ENCODE measurements at places on chromosomes 1 and 21. TPM values are rescaled to one million over a fixed set of nuclear protein-coding genes. Genes with fewer than 3 reads are reported as not detected.
A peak's percentile ranks its signal among the peaks of the same experiment; 100 is the strongest.

GPR61 gene
- 0.93 TPM for total RNA-seq

DNA sequence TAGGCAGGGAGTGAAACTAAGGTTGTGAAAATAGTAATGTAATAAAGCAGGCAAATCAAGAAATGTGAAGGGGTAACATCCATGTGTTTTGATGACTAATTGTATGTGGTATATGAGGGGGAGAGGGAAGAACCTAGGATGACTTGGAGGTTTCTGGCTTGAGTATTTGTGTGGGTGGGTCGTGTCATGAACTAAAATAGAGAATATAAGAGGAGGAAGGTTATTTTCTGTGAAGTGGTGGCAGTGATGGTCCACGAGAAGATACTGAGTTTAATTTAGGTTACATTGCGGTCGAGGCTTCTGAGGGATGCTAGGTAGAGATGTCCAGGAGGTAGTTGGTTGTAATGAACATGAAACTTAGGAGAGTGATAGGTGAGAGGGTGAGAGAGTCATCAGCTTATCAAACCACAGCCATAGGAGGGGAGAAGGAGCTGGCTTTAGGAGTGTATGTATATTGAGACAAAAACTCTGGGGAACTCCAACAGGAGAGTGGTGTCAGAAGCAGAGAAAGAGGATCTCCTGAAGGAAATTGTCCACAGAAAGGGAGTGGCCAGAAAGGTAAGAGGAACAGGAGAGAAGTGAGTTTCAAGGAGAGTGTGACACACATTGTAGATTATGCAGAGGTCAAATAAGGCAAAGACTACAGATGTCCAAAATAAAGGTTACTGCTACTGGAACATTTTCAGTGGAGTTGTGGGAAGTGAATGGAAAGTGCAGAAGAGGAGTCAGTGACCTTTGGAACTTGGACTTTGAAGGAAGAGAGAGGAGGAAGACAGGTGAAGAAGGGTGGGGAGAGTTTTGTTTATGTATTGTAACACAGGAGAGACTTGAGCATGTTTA is 89.0 kb upstream of the MACF1 start:
- H3K27me3 ChIP-seq, result no peaks in the 10 kb centered on the region
- no peaks in the 10 kb centered on the region for H3K36me3 ChIP-seq
- no peak overlapping the region for H3K27ac ChIP-seq
- peaks cover 4% of the 10 kb centered on the region for H3K4me1 ChIP-seq
- no peak overlapping the region for H3K4me3 ChIP-seq

ALPL gene
- 117 TPM for total RNA-seq

GSTM1 gene
- total RNA-seq, result 54.1 TPM

GRCh38 chr1:227782226-227782625 is 33.2 kb upstream of the PRSS38 start:
- no peaks in the 10 kb centered on the region for H3K4me1 ChIP-seq
- no peak overlapping the region for H3K27ac ChIP-seq
- DNase-seq, result peak; percentile 29

DNA sequence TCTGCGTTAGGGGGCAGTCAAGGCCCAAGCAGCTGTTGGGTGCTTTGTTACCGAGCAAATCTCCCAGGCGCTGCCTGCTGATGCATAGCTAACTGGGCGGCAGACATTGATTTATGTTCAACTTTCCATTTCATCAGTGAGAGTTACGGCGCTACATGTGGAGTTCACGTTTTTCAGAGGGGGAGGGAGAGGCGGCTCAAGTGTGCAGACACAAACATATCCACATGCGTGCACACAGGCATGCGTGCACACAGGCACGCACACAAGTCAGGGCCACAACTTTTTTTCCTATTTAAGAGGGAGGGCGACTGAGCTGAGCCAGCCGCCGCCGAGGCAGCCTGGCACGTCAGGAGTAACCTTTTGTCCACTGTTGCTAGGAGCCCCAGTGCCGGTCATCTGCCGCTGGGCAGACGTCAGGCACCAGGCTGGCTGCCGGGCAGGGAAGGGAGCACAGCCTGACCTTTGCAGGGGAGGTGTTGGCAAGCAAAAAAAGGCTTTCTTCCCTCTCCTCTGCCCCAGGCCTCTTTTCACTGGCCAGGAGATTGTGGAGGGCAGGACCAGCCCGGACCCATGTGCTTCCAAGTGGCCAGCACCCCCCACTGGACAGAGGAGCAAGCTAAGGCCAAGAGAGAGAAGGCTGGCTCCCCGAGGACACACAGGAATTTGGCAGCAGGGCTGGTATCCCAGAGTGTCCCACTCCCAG is 73.3 kb downstream of the MRPL37 start:
- H3K4me1 ChIP-seq, result peaks cover 35% of the 10 kb centered on the region
- no peak overlapping the region for H3K4me3 ChIP-seq
- H3K27ac ChIP-seq, result peak overlapping the region; percentile 98
- peaks cover 71% of the 10 kb centered on the region for H3K36me3 ChIP-seq

- peaks cover 76% of the 10 kb centered on the region for H3K27me3 ChIP-seq
- no peaks in the 10 kb centered on the region for H3K4me1 ChIP-seq
- peak; percentile 86 for DNase-seq
- H3K27ac ChIP-seq, result no peak overlapping the region
- peak overlapping the region; percentile 78 for H3K4me3 ChIP-seq
Measured at GRCh38 chr1:184036517-184036949, 995 bp downstream of the COLGALT2 start.

SLC19A2 gene
- total RNA-seq, result 15.0 TPM

- no peak overlapping the region for H3K4me3 ChIP-seq
- no peak overlapping the region for H3K27ac ChIP-seq
- no peak for DNase-seq
- H3K4me1 ChIP-seq, result no peaks in the 10 kb centered on the region
- no peaks in the 10 kb centered on the region for H3K27me3 ChIP-seq
- no peaks in the 10 kb centered on the region for H3K36me3 ChIP-seq
Measured at GRCh38 chr1:234889643-234890042, 239.0 kb downstream of the TOMM20 start.

CTSK gene
- total RNA-seq, result 9.2 TPM

DNA sequence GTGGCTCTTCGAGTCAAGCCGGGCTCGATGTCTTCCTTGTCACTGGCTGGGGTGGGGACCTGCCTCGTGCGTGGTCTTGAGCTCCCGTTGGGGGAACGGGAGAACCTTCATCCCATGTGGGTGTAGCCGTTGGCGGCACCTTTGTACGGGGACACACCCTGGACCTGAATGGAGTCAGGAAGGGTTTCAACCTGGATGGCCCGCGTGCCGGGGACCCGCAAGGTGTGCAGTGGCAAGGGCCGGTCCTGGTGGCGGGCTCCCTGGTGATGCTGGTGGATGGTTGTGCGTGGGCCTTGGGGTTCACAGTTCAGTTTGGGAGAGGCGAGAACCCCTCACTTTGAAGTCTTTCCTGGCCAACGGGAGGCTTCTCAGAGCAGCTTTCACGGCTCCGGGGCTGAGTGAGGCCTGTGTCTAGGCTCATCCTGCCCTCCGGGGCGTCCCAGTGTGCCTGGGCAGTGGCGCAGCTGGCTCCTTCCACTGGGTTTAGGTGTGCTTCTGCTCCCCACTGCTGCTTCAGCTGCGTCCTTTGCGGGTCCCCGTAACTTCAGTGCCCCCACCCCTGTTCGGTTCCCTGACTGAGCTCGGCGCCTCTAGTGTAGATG is 11.4 kb downstream of the SKI start:
- H3K4me1 ChIP-seq, result peaks cover 4% of the 10 kb centered on the region
- no peak overlapping the region for H3K4me3 ChIP-seq
- peaks cover 25% of the 10 kb centered on the region for H3K36me3 ChIP-seq
- peak; percentile 52 for DNase-seq

DNA sequence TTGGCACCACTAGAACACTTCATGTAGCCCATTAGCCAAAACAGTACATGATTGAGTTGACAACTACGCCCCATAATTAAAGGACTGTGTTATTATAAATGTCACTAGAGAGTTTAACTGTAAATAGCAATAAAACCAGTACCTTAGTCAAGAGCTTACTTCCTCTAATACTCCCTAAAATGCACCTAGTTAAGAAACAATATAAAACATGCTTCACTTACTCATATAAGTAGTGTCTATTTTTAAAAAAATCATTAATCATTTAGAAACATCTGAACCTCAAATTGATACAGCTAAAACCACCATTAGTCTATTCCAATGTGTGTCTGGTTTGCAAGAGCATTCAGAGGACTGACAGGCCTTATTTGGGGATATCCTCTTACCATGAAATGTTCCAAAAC is 25.3 kb downstream of the PTP4A2 start:
- H3K27ac ChIP-seq, result no peak overlapping the region
- peaks cover 7% of the 10 kb centered on the region for H3K4me1 ChIP-seq
- DNase-seq, result no peak
- peak overlapping the region; percentile 53 for H3K4me3 ChIP-seq
- no peaks in the 10 kb centered on the region for H3K27me3 ChIP-seq

PRAMEF20 gene
- not detected for total RNA-seq

FH gene
- total RNA-seq, result 61.2 TPM

C1QTNF12 gene
- 8.0 TPM for total RNA-seq

- DNase-seq, result peak; percentile 92
- peak overlapping the region; percentile 95 for H3K4me3 ChIP-seq
- peak overlapping the region; percentile 8 for H3K27ac ChIP-seq
- no peaks in the 10 kb centered on the region for H3K27me3 ChIP-seq
Measured at GRCh38 chr1:23371987-23372880, 2.6 kb upstream of the ZNF436 start.

GRCh38 chr1:157233131-157233530 is 94.9 kb upstream of the ETV3 start:
- H3K27me3 ChIP-seq, result no peaks in the 10 kb centered on the region
- H3K4me3 ChIP-seq, result no peak overlapping the region
- H3K4me1 ChIP-seq, result peaks cover 17% of the 10 kb centered on the region

DNA sequence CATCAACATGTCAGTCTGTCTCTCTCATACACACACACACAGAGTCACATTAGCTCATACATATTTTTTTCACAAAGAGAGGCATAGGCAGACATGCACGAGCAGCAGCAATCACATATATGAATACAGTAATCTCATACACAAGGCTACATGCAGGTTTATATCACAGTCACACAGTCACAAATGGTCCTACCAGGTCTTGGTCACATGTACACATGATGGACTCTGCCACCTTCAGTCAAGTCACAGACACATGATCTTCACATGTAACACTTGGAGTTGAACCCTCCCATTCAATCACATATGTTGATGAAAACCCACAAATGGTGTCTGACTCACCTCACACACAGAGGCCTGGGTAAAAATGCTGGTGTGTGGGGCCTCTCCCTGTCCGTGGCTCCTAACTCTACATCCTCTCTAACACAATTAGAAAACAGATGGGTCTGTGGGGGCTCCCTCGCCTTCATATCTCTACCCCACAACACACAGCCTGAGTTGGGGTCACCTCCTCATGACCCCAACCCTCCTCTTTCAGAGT is 27.9 kb downstream of the RIMS3 start:
- no peaks in the 10 kb centered on the region for H3K27me3 ChIP-seq
- no peak overlapping the region for H3K27ac ChIP-seq
- H3K4me1 ChIP-seq, result no peaks in the 10 kb centered on the region
- no peaks in the 10 kb centered on the region for H3K36me3 ChIP-seq
- no peak for DNase-seq
- no peak overlapping the region for H3K4me3 ChIP-seq

GRCh38 chr1:156864796-156865195 is 4.1 kb downstream of the NTRK1 start:
- peaks cover 10% of the 10 kb centered on the region for H3K4me1 ChIP-seq
- no peak overlapping the region for H3K4me3 ChIP-seq
- H3K36me3 ChIP-seq, result no peaks in the 10 kb centered on the region
- no peak overlapping the region for H3K27ac ChIP-seq
- DNase-seq, result no peak
- peaks cover 55% of the 10 kb centered on the region for H3K27me3 ChIP-seq

GRCh38 chr1:154352581-154353459 is 27.5 kb downstream of the ATP8B2 start:
- H3K4me1 ChIP-seq, result peaks cover 7% of the 10 kb centered on the region
- H3K36me3 ChIP-seq, result peaks cover 7% of the 10 kb centered on the region
- H3K27me3 ChIP-seq, result peaks cover 14% of the 10 kb centered on the region
- peak overlapping the region; percentile 16 for H3K27ac ChIP-seq
- peak overlapping the region; percentile 80 for H3K4me3 ChIP-seq

Measured in endodermal cell (in vitro differentiated cells).